Small intestine (tissue), 16 donors: ENCODE measurements at places on chromosomes 5 and 9.
A peak's percentile ranks its signal among the peaks of the same experiment; 100 is the strongest.

- DNase-seq = no peak
Measured at GRCh38 chr5:151597749-151598148, 6.6 kb upstream of the FAT2 start.

DNA sequence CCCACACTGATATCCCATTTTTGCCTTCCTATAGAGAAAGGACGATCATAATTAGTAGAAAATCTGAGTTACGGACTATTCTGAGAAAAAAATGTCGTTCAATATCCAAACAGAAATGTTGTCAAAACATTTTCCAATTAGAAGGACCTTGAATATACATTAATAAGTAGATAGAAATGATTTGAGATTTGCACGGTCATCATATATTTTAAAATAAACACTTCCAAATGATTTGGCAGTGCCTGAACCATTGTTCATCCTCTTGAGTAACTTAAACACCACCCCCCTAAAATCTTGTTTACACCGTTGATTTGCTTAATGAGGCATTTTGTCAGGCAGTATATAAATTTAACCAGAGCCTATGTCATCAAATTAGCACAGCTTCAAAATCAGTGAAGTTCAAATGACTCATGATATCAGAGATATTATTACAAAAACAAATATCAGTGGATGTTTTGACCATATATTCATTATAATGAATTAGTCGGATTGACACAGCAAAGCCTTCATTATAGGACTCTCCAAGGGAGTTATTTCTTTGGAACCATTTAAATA lies 105.0 kb downstream of the ACTL7B start:
- no peak for DNase-seq

DNA sequence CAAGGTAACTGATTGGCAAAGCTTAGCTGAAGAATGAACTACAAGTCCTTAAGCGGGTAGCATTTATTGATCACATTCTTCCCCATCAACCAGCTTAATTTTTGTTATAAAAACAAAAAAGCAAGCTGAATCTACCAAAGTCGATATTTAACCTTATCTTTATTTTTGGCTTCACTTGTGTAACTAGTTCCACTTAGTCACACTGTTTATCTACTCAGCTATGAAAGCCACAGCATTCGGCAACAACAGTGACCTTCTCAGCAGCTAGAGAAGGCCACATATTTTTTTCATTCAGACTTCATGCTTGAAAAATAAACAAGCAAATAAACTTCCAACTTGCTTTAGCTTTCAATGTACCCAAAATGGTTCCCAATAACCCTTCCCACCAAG lies 69.4 kb downstream of the KLHL3 start:
- DNase-seq = no peak

GRCh38 chr9:22682961-22683699 lies 236.5 kb downstream of the DMRTA1 start:
- DNase-seq = no peak

DNA sequence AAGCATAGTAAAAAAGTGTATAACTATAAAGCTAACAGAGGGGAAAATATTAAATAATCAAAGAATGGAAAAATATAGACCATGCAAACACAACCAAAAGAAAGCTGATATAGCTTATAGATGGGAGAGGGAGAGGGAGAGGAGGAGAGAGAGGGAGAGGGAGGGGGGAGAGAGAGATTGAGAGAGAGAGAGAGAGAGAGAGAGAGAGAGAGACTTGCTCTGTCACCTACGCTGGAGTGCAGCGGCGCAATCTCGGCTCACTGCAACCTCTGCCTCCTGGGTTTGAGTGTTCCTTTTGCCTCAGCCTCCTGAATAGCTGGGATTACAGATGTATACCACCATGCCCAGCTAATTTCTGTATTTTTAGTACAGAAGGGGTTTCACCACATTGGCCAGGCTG lies 110.6 kb downstream of the RAPGEF6 start:
- DNase-seq = no peak

DNA sequence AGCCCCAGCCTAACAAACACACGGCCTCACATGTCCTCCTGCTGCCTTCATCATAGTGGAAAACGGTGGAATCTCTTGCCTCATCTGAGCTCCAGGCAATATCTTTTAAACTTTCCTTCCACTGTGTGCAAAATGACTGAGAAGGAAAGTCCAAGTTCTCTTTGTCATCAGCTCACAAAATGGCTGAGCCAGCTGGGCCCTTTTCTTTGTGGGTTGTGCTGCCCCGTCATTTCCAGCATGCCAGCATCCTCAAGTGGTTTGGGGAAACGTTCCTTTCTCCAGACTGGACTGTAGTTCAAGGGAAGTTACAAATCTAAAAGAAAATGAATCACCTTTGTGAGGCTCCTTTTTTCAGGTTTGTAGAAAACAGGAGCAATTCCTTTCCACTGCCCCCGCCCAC lies 171.1 kb upstream of the FSTL4 start:
- no peak for DNase-seq

DNA sequence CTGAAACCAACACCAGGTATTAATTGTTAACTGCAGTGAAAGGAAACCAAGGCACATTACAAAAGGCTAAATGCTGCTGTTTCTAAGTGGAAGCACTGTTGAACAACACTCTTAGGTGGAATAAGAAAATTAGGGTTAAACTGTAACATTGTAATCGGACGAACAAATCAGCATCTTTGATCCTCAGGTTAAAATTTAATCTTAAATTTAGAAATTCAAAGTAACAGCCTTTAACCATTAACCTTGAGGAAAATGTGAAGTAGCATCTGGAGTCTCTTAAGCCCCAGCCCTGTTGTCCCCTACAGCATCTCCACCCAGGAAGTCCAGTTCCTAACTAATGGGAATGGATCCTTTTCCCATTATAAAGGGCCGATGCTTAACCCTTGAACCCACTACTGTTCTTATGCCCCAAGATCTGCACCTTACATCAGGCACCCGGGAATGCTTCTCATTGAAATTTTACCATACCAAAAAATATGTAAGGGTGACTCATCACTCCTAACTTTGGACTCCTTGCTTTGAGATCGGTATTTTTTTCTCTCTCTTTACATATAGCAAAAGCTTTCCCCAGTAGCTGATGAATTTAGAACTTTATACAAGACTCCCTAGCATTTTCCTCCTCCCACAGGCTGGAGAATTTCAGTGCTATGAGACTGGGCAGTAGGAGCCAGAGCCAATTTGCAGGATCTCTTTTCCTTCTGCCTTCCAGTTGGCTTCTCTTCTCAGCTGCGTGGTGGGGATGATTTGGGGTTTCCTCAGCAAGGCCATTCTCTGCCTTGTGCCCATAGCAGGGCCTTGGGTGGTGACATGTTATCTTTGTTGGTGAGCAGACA lies 32.0 kb upstream of the ITGA2 start:
- peak; percentile 20 for DNase-seq

- DNase-seq = no peak
Measured at GRCh38 chr9:74953235-74953751, 581 bp upstream of the C9orf40 start.

DNA sequence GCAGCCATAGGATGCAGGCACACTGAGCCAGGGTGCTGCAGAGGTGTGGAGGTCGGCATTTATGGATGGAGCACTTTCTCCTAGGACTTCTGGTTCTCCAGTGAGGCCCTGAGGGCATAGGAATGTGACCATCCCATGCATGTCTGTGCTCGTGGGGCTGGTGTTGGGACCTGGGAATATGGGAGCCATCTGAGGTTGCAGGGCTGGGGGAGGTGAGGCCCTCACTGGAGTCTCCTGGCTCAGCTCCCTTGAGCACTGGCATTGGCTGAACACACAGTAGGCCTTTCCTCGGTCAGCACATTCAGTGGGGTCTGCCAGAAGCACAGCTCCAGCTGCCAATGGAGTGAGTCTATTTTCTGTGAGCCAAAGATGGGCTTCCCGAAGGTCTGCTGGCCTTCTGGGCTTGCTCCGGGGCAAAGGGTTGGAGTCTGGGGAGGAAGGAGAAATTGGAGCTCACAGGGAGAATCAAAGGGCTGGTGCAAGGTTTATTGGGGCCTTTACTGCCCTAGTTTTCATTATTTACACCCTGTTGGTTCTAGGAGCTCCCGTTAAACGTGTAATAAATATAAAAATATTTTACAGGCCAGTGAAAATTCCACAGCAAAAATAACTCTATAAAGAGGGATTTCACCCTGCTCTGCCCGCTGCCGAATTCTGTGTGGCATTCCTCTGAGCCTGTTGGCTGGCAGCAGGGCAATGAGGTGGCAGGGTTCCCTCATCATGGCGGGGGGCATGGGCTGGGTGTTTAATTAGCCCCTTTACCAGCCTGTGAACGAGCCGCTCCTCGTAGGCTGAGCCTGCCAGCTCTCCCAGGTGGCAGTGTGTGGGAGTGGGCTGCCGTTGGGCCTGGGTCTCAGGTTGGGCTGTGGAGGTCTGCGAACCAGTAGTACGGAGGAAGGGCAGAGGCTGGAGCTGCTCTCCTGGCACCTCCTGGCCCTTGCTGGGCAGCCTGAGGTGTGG lies 31.6 kb upstream of the PITX1 start:
- no peak for DNase-seq

DNA sequence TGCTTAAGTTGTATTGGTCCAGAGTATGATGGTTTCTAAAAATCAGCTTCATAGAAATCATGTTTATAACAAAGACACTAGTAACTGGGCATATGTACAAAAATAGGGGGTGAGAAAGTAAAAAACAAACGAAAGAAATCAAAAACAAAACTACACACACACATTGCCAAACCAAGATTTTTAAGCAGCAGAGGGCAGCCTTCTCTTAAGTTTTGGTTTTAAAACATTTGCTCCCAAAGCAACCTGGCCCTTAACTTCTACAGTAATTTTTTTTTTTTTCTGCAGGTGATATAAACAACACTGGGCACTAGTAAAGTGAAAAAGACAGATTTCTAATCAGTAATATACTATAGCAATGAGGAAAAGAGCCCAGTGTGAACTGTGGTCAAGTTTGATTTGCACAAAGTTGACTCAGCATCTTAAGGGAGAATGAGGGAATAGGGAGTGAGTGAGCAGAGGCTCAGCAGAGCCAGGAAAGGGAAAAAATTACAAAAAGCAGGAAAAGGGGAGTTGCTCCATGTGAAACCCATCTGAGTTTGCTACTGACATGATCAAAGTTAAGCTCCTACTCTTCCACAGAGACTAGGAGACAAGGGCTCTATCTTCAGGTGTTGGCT lies 13.4 kb upstream of the GAPT start:
- no peak for DNase-seq

- peak; percentile 54 for DNase-seq
Measured at GRCh38 chr9:121298689-121299466, 30.9 kb downstream of the GSN start.

- DNase-seq = peak; percentile 63
Measured at GRCh38 chr9:91714020-91714806, 235.8 kb downstream of the ROR2 start.

DNA sequence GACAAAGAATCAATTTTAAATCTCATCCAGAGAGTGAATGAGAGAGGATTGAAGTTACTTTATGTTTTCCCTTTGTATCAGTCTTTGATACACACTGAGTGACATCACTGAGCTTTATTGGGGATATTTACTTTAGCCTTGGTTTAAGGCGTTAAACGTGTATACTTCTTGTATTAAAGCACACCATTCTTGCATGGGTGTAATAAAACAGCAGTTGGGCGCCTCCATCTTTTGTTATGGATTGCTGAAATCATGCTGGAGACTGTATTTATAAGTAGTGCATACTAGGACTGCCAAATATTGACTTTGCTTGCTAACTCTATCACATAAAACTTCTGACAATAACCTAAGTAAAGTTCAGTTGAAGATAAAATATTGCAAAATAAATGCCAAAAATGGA lies 1755.8 kb upstream of the WWC1 start:
- no peak for DNase-seq

GRCh38 chr9:70485273-70485858 lies 70.9 kb upstream of the KLF9 start:
- no peak for DNase-seq

DNA sequence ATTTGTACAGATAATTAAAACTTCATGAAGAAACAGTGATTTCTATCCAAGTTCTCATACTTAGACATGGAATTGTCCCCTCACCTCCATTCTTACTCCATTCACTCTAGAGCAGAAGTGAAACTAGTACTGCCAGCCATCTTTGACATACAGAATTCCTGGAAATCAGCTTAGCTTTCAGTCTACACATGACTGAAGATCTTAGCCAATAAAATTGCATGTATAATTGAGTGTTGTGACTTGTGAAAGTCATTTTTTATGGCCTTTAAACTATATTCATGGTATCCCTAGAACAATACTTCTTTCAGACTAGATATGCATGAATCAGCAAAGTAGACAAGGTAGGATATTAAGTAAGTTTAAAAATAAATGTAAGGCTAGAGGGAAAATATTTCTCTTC lies 705.2 kb upstream of the ZNF608 start:
- no peak for DNase-seq

DNA sequence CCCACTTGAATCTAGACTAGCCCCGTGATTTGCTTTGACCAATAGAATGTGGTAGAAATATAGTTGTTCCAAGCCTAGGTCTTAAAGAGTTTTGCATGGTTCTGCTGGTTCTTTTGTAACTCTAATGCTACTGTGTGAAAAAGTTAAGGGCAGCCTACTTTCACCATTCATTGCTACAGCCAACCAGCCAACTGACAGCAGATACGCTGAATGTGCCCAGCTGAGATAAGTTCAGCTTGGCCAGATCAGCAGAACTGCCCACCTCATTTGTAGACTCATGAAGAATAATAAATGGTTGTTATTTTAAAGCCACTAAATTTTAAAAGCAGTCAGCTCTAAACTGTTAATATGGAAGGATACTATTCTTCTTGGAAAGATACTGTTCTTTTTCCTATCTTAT lies 23.9 kb downstream of the NR3C1 start:
- DNase-seq = no peak

DNA sequence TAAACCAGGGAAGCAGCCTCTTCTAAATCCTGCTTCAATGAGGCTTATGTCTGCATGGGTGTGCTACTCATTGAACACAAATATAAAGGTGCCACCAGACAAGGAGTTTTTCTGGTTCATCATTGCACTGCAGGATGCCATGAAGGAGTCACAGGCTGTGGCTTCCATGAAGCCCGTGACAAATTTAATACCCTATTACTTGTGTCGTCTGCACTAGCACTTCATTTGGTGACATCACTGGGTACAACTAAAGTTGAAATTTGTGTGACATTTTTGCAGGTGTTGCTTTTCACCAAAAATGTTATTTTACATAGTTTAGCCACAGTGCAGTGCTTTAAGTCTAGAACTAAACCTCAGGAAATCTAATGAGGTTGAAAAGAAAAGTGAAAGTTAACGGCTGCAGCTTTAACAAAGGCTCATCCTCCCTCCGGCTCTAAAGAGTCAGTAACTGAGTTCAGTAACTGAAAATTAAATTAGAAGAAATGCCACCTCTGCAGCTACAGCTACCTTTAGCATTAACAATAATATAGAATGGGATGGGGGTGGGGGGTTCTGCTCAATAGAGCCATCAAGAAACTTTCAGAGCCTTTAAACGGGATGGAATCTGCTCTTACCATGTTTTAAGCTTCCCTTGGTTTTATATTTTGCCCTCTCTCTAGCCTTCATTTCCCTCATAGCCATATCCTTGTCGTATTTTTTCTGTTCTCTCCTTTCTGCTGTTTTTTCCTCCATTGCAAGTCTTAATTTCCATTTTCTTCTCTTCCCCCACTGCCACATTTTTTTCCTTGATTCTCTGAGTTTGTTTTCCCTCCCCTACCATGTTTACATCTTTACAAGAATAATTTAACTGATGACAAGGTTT lies 233.8 kb upstream of the TMEM161B start:
- DNase-seq = peak; percentile 20

- DNase-seq = no peak
Measured at GRCh38 chr9:117903453-117903852, 199.2 kb downstream of the TLR4 start.
